Tibial nerve (tissue), 4 donors: ENCODE measurements at places on chromosomes 4 and X.

DNA sequence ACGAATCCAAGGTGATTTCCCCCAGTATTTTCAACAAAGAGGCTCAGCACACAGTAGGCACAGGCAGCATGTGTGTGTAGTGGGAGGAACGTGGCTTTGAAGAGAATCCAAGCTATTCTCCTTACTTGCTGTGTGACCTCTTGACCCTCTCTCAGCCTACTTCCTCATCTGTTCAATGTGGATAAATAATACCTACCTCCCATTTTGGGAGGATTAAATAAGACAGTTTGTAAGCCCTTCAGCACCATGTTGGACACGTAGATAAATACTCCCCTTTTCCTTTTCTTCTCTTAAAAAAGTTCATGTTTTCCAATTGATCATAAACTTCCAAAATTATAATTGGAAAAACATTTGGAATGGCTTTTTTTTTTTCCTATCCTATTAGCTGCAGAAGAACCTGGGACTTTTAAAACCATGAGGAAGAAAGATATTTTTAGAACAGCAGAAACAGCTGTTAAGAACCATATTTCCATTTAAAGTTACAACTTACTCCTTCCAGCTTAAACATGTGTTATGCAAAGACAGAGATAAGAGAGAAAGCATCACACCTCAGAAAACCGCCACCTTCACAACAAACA, 56.1 kb upstream of the TMEM131L start:
- H3K27ac ChIP-seq, result no peak overlapping the region
- DNase-seq, result no peak
- H3K4me3 ChIP-seq, result no peak overlapping the region
- H3K27me3 ChIP-seq, result no peaks in the 10 kb centered on the region

GRCh38 chrX:84078991-84079390, 109.0 kb downstream of the RPS6KA6 start:
- no peaks in the 10 kb centered on the region for H3K36me3 ChIP-seq
- no peak for DNase-seq
- no peak overlapping the region for H3K27ac ChIP-seq
- H3K4me3 ChIP-seq, result no peak overlapping the region
- H3K27me3 ChIP-seq, result no peaks in the 10 kb centered on the region

DNA sequence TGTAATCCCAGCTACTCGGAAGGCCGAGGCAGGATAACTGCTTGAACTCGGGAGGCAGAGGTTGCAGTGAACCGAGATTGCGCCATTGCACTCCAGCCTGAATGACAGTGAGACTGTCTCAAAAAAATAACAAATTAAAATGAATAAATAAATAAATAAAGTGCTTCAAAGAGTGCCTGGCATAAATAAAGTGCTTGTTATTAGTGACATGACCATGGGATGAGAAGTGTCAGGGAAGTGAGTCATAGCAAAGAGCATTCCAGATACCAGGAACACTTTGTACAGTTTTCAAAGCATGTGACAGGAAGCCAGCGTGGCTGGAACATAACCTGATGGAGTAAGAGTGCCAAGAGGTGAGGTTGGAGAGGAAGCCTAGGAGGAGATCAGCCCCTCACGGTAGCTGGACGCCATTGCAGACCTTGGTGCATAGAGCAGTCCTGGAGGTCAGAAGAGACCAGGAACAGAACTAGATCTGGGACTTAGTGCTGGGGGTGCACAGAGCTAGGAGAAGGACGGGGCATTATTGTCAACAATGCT, 6.0 kb upstream of the WDR13 start:
- H3K4me3 ChIP-seq, result no peak overlapping the region
- no peaks in the 10 kb centered on the region for H3K36me3 ChIP-seq
- H3K27ac ChIP-seq, result no peak overlapping the region

GRCh38 chr4:2058264-2059045, 672 bp upstream of the NAT8L start:
- H3K36me3 ChIP-seq, result no peaks in the 10 kb centered on the region
- DNase-seq, result no peak
- H3K27ac ChIP-seq, result no peak overlapping the region
- H3K4me1 ChIP-seq, result no peaks in the 10 kb centered on the region
- H3K27me3 ChIP-seq, result no peaks in the 10 kb centered on the region

GRCh38 chrX:20057479-20057878, 59.2 kb downstream of the MAP7D2 start:
- no peaks in the 10 kb centered on the region for H3K4me1 ChIP-seq
- no peaks in the 10 kb centered on the region for H3K27me3 ChIP-seq
- H3K4me3 ChIP-seq, result no peak overlapping the region
- no peak overlapping the region for H3K27ac ChIP-seq
- H3K36me3 ChIP-seq, result no peaks in the 10 kb centered on the region

- no peaks in the 10 kb centered on the region for H3K4me1 ChIP-seq
- no peaks in the 10 kb centered on the region for H3K36me3 ChIP-seq
- no peak overlapping the region for H3K4me3 ChIP-seq
Measured at GRCh38 chr4:6458528-6458927, 13.9 kb downstream of the PPP2R2C start.

DNA sequence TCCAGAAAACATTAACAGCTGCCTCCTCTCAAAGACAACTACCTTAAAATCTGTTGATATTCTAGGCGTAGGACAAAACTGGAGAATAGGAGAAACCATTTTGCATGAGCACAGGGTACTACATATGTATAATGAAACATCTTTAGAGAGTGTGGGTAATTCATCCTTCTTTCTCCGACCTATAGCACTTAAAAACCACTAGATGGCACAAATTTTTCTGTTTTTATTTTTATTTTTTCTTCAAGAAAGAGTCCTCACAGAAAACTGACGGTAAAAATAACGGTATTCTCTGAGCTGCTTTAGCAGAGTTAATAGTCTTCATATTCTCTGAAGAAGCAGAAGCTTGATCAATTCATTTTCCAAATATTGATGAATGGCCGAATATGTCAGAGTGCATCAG, 14.6 kb downstream of the SMIM31 start:
- DNase-seq, result no peak
- no peak overlapping the region for H3K27ac ChIP-seq
- no peaks in the 10 kb centered on the region for H3K36me3 ChIP-seq
- H3K4me3 ChIP-seq, result no peak overlapping the region
- H3K27me3 ChIP-seq, result no peaks in the 10 kb centered on the region

DNA sequence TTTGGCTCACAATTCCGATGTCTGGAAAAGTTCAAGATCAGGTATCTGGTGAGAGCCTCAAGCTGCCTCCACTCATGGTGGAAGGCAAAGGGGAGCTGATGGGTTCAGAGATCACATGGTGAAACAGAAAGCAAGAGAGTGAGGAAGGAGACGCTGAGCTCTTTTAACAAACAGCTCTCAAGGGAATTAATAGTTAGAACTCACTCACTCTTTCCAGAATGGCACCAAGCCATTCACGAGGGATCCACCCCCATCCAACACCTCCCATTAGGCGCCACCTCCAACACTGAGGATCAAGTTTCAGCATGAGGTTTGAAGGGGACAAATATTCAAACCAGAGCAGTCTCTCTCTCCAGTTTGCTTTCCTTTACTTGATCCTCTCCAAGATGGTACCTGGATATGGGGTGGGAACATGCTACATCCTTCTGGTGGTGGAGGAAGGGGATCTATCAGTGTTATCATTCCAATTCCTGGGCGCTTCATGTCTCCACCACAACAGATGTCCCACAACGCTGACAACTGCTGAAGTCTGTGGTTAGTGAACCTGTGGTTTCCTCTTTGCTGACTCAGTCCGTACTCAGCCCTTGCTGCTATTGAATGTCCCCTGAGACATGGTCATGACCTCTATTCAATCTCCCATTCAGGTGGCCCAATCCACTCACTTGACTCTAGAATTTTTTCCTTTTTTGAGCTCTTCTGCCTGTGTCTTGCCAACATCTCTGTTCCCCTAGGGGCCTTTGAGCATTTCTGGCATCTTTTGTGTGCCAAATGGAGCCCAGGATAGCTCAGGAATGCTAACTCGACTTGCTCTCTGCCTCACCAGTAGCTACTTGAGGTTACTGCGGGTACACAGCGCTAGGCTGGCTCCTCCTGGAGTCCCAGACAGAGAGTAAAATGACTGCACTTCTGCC, 395.2 kb downstream of the MID1IP1 start:
- H3K4me1 ChIP-seq, result no peaks in the 10 kb centered on the region
- no peak overlapping the region for H3K4me3 ChIP-seq
- peak; percentile 13 for DNase-seq
- H3K27ac ChIP-seq, result no peak overlapping the region

GRCh38 chrX:107227780-107228485, 21.5 kb downstream of the DNAAF6 start:
- H3K27ac ChIP-seq, result no peak overlapping the region
- no peaks in the 10 kb centered on the region for H3K4me1 ChIP-seq
- peaks cover 16% of the 10 kb centered on the region for H3K27me3 ChIP-seq
- no peak for DNase-seq
- H3K4me3 ChIP-seq, result no peak overlapping the region

DNA sequence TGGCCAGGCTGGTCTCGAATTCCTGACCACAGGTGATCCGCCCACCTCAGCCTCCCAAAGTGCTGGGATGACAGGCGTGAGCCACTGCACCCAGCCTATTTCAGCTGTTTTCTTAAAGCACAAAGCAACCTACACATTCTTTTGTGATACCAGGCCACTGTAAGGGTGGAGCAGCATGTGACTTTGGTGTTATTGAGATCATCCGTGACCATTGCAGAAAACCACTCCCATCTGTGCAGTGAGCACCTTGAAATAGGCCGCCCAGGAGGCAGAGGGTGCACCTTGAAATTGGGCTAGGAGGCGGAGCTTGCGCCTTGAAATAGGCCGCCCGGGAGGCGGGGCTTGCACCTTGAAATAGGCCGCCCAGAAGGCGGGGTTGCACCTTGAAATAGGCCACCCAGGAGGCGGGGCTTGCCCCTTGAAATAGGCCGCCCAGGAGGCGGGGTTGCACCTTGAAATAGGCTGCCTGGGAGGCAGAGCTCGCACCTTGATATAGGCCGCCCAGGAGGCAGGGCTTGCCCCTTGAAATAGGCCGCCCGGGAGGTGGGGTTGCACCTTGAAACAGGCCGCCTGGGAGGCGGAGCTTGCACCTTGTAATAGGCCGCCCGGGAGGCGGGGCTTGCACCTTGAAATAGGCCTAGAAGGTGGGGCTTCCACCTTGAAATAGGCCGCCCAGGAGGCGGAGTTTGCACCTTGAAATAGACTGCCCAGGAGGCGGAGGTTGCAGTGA, 9.0 kb upstream of the SLC25A6 start:
- no peak for DNase-seq
- H3K4me1 ChIP-seq, result no peaks in the 10 kb centered on the region
- no peaks in the 10 kb centered on the region for H3K27me3 ChIP-seq
- H3K27ac ChIP-seq, result no peak overlapping the region

- H3K27me3 ChIP-seq, result no peaks in the 10 kb centered on the region
- no peak for DNase-seq
- H3K36me3 ChIP-seq, result no peaks in the 10 kb centered on the region
- peak overlapping the region; percentile 95 for H3K4me3 ChIP-seq
- H3K27ac ChIP-seq, result peak overlapping the region; percentile 98
Measured at GRCh38 chr4:55546506-55546755, 278 bp downstream of the CLOCK start.

- no peaks in the 10 kb centered on the region for H3K36me3 ChIP-seq
- no peaks in the 10 kb centered on the region for H3K4me1 ChIP-seq
- no peak for DNase-seq
- no peaks in the 10 kb centered on the region for H3K27me3 ChIP-seq
- no peak overlapping the region for H3K4me3 ChIP-seq
Measured at GRCh38 chr4:109826719-109827118, 1.1 kb upstream of the RRH start.

GRCh38 chrX:153736071-153736820, 11.6 kb downstream of the ABCD1 start:
- H3K27ac ChIP-seq, result no peak overlapping the region
- no peaks in the 10 kb centered on the region for H3K4me1 ChIP-seq
- H3K27me3 ChIP-seq, result no peaks in the 10 kb centered on the region
- H3K36me3 ChIP-seq, result peaks cover 22% of the 10 kb centered on the region
- no peak for DNase-seq

DNA sequence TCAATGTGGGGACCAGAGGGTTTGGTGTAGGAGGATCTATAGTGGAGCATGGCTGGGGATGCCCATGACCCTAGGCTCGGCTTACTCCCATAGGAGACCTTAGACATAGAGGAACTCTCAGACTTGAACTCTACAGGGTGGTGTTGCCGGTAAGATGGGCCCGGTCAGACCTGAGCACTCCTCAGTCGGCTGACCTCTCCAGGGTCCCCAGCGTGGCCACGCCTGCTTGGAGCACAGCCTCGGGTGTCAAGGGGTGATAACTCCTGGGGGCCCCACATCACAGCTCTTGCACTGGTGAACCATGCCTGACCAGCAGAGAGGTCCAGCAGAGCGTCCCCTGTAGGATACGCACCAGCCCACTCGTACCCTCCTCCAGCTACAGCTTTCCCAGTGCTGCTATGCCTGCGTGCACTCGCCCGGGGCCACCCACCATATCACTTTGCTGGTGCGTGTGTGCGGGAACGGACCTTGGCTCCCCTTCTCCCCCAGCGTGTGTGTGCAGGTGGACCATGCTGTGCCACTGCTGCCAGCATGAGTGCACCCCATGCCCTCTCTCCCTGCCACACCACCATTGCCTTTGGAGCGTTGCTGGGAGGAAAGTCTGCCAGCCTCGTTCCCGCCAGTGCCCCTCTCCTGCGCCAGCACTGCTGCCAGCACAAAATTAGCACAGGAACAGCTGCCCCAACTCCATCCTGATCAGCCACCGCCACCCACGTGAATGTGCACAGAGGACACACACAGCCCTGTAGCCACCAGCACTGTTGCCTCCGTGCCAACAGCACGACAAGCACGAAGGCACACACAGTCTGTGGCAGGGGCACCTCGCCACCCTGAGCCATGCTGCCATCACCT, 806.6 kb downstream of the GLUD2 start:
- no peaks in the 10 kb centered on the region for H3K27me3 ChIP-seq
- H3K4me3 ChIP-seq, result no peak overlapping the region
- no peak for DNase-seq
- H3K4me1 ChIP-seq, result no peaks in the 10 kb centered on the region

DNA sequence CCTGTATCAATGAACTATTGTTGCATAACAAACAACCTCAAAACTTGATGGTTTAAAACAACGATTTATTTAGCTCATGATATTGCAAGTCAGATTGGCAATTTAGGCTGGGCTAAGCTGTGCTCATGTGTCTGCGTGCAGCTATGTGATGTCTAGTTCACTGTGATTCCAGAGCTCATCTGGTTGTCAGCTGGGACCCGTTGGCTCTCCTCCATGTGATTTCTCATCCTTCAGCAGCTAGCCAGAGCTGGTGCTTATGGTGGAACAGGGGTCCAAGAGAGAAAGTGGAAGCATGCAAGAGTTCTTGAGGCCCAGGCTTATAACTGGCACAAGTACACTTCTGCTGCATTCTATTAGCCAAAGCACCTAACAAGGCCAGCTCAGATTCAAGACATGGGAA, 28.8 kb upstream of the TRPC3 start:
- H3K36me3 ChIP-seq, result no peaks in the 10 kb centered on the region
- DNase-seq, result no peak
- no peaks in the 10 kb centered on the region for H3K27me3 ChIP-seq

GRCh38 chrX:77640702-77641101, 145.3 kb downstream of the ATRX start:
- H3K27me3 ChIP-seq, result no peaks in the 10 kb centered on the region

GRCh38 chr4:60822986-60823385, 377.1 kb upstream of the ADGRL3 start:
- H3K27ac ChIP-seq, result no peak overlapping the region
- H3K36me3 ChIP-seq, result no peaks in the 10 kb centered on the region
- H3K4me3 ChIP-seq, result no peak overlapping the region
- H3K27me3 ChIP-seq, result no peaks in the 10 kb centered on the region
